Left ventricle myocardium inferior (tissue), 1 donor: ENCODE measurements at places on chromosomes 2 and 18.
A peak's percentile ranks its signal among the peaks of the same experiment; 100 is the strongest.

- DNase-seq = no peak
These were observed 170.5 kb downstream of the FMNL2 start for GRCh38 chr2:152505495-152505906.

GRCh38 chr2:145185696-145186095 is 665.8 kb upstream of the ZEB2 start:
- DNase-seq = no peak

GRCh38 chr2:64259312-64259711 is 115.1 kb upstream of the PELI1 start:
- DNase-seq = peak; percentile 69

DNA sequence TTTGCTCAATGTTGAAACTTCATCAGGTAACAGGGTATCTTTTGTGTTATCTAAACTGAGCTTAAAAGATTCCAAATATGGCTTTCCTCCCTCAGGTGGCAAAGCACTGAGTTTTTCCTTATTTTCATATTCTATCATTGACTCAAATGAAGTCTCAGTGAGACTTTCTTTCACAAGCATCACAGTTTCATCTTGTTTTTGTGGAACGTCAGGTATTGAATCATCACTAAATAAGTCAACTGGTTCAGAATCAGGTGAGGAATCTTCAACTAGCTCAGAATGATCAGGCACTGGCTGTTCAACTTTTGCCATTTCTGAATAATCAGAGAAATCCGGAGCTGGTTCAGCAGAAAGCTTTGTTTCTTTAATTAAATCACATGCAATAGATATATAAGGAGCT is 24.6 kb downstream of the RTN4 start:
- no peak for DNase-seq

DNA sequence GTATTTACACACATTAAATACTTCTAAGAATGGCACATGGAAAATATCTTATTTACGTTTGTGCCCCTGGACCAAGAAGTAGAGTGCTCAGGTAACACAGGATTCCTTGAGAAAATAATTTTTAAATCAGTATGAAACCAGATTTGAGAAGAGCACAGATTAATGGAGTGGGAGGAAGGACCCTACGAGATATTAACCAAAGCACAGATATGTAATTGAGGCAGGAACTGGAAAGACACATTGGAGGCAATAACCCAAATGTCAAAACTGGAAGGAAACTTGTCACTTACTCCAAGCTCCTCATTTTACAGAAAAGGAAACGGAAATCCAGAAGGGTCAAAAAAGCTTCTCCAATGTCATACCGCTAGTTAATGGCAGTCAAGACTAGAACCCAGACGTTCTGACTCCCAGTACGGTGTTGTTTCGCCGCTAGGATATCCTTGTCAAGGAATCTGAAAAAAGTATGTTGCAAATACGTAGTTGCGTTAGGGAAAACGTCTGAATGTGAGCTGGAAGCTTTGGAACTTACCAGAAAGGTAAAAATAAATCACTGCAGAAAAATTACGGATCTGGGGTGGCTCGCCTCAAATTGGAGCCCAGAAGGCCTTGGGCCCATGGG is 634 bp downstream of the MTIF2 start:
- no peak for DNase-seq

- DNase-seq = no peak
These were observed 57.6 kb downstream of the PXDN start for GRCh38 chr2:1686784-1687105.

DNA sequence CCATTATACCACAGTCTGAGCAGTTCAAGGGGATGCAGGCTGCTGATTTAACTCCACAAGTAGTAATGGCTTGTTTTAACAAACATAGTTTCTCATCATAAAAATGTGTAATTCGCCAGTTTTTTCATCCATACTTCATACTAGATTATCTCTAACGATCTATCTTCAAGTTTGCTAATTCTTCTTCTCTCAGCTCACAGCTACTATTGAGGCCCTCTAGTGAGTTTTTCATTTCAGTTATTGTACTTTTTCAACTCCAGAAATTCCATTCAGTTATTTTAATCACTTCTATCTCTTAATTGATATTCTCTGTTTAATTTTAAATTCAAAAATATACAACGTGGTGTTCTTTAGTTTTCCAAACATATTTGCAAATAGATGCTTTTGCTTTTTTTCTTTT is 20.1 kb upstream of the TMEM87B start:
- no peak for DNase-seq
